ENCODE measurements at places on chromosomes 4 and X.

- DNase-seq = no peak
Observed at GRCh38 chrX:75061701-75062100, 94.4 kb downstream of the ABCB7 start.

DNA sequence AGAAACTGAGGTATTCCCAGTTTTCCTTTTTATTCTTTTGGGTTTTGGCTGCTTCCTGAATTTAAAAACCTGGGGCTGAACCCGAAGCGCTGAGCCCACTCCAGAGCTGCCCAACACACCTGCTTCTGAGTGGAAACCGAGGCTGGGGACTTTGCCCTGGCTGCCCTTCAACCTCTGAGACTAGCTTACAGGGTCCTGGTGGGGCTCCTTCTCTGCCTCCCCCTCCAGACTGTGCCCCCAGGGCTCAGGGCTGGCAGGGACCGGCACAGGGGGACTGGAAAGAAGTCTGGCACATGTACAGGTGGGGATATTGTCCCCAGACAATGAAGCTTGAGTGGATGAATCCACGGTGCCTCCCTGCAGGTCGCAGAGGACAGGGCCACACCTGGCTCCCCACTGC, 240.4 kb upstream of the PSAPL1 start:
- DNase-seq = no peak

DNA sequence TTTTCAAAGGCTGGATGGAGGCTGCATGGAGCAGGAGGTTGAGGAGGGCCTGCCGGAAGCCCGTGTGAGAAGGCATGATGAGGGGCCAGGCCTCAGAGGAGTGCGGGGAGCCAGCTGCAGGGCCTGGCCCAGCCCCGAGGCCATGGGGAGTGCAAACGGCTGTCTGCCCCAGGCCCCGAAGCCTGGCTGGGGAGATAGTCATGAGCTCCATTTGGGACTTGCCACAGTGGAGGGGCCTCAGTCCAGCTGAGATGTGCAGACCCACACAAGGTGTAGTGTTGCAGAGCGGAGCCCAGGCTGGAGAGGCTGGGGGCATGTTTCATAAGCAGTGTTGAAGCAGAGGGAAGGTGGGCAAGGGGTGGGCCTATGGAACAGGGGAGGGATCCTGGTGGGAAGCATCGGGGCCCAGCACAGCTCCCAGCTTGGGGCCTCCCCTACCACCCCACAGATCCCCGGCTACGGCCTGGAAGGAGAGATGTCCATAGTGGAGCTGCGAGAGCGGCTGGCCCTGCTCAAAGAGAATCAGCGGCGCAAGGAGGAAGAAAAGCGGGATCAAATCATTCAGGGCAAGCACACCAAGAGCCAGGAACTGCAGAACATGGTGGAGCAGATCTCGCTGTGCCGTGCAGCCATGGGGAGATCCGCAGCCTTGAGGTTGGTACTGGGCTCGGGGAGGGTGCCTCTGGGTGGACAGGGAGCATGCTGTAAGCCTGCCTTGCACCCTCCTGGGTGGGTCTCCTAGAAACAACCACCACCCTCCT, 9.1 kb upstream of the RNF4 start:
- DNase-seq = no peak

GRCh38 chr4:145886871-145887240, 51.8 kb downstream of the ZNF827 start:
- DNase-seq = no peak

DNA sequence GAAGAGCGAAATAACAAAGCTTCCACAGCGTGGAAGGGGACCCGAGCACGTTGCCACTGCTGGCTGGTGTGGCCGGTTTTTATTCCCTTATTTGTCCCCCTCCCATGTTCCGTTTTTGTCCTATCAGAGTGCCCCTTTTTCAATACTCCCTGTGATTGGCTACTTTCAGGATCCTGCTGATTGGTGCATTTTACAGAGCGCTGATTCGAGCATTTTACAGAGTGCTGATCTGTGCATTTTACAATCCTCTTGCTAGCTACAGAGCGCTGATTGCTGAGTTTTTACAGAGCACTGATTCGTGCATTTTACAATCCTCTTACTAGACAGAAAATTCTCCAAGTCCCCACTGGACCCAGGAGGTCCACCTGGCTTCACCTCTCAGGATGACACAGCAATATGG, 250.9 kb upstream of the EPHA5 start:
- no peak for DNase-seq

- DNase-seq = no peak
Observed at GRCh38 chr4:70746179-70746839, 24.5 kb downstream of the RUFY3 start.
